BJ (cell line): ENCODE measurements at places on chromosomes 3 and 15. TPM values are rescaled to one million over a fixed set of nuclear protein-coding genes. Genes with fewer than 3 reads are reported as not detected.

- DNase-seq = no peak
Measured at GRCh38 chr15:75063338-75063737, 39.9 kb downstream of the PPCDC start.

GRCh38 chr3:81658322-81658997 is 103.0 kb downstream of the GBE1 start:
- DNase-seq = no peak

DNA sequence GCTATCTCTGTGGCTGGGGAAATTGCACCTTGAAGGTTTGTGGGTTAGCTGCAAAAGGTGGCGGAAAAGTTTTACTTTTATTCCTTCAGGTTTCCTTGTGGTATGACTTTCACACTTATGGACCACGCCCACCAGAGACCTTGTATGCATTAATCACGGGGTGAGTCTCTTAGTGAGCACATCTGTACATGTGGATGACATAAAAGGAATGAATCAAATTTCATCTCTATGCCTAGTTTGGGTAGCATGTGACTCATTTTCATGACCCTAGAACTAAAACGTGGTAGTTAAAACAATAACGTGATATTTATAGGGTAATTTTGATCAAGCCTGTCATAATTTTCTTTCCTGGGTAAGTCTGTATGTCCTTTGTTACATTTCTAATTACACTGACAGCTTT is 141.7 kb downstream of the PDCD6IP start:
- DNase-seq = no peak

GRCh38 chr3:47394140-47394870 is 13.5 kb downstream of the PTPN23 start:
- DNase-seq = no peak

Gene PRKCI
- polyA plus RNA-seq = 15.1 and 33.5 TPM in 2 replicates
